ENCODE measurements at places on chromosomes 3 and 15. TPM values are rescaled to one million over a fixed set of nuclear protein-coding genes. Genes with fewer than 3 reads are reported as not detected.

The IFRD2 gene
- total RNA-seq = 135 TPM

The PPP1R14D gene
- total RNA-seq = not detected

The IL1RAP gene
- total RNA-seq = 42.8 TPM

The STX19 gene
- 0.74 TPM for total RNA-seq

The MORC1 gene
- not detected for total RNA-seq

The ROPN1 gene
- not detected for total RNA-seq

The PRR20G gene
- not detected for total RNA-seq

The TRAT1 gene
- total RNA-seq = not detected

The CAMK2N2 gene
- total RNA-seq = not detected

The NAA80 gene
- 38.5 TPM for total RNA-seq

The LRRIQ4 gene
- not detected for total RNA-seq

The ANKUB1 gene
- 1.7 TPM for total RNA-seq

The SEMA3B gene
- 5.4 TPM for total RNA-seq

The CCDC39 gene
- total RNA-seq = not detected

The CSTA gene
- total RNA-seq = 1,557 TPM

The GOLGA6L7 gene
- total RNA-seq = not detected

Data from airway epithelial cell (primary cell).